ENCODE measurements at places on chromosomes 16 and 17.

- DNase-seq = no peak
These were observed 100.7 kb downstream of the SOCS1 start for GRCh38 chr16:11155284-11155806.

GRCh38 chr17:3890082-3890877 lies 2.6 kb downstream of the CAMKK1 start:
- DNase-seq = no peak

GRCh38 chr16:49482690-49483089 lies 109.1 kb downstream of the C16orf78 start:
- DNase-seq = no peak

DNA sequence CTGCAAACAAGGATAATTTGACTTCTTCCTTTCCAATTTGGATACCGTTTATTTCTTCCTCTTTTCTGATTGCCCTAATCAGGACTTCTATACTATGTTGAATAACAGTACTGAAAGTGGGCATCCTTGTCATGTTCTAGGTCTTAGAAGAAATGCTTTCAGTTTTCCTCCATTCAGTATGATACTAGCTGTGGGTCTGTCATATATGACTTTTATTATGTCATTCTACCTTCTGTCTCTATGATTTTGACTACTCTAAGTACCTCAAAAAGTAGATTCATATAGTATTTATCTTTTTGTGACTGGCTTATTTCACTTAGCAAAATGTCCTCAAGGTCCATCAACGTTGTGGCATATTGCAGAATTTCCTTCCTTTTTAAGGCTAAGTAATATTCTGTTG lies 111.5 kb upstream of the RBBP6 start:
- no peak for DNase-seq

DNA sequence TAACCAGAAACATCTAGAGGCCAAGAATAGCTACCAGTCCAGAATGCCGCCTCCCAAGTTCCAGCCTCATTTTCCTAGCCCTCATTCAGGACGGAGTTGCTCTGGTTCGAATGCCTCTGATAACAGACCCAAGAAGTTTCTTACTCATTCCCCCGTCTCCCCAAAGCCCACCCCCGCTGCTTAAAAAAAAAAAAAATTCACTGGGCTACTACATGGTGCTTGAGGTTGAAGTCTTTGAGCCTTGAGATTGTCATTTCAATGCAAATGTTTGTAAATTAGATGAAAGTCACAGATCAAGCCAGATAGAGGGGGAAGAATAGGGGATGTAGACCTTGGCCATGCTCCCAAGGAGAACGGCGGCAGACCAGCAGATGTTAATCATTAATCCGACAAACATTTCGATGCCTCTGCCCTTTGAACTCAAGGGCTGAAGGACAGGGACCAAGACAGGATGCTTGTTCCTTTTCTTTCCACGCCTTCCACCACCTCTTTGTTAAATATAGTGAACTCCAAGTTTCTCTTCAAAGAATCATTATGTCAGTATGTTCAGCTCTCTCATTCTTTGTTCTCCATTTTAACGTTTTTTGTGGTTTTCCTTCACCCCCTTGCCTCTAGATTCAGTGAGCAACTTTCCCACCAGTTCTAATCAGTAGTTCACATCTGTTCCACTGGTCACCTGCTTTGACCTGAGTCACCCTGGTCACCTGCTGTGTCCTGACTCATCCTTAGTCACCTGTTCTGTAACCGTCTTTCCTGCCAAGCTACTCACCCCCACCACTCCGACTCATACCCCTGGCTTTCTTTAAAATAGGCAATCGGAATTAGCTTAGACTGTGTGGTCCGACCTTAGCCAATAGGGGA lies 190.3 kb downstream of the CPPED1 start:
- peak; percentile 26 for DNase-seq

- DNase-seq = no peak
These were observed 830 bp downstream of the SPHK1 start for GRCh38 chr17:76384987-76385891.

GRCh38 chr16:31529108-31529936 lies 1.6 kb downstream of the AHSP start:
- no peak for DNase-seq

GRCh38 chr17:21370430-21370829 lies 5.7 kb upstream of the KCNJ12 start:
- no peak for DNase-seq

DNA sequence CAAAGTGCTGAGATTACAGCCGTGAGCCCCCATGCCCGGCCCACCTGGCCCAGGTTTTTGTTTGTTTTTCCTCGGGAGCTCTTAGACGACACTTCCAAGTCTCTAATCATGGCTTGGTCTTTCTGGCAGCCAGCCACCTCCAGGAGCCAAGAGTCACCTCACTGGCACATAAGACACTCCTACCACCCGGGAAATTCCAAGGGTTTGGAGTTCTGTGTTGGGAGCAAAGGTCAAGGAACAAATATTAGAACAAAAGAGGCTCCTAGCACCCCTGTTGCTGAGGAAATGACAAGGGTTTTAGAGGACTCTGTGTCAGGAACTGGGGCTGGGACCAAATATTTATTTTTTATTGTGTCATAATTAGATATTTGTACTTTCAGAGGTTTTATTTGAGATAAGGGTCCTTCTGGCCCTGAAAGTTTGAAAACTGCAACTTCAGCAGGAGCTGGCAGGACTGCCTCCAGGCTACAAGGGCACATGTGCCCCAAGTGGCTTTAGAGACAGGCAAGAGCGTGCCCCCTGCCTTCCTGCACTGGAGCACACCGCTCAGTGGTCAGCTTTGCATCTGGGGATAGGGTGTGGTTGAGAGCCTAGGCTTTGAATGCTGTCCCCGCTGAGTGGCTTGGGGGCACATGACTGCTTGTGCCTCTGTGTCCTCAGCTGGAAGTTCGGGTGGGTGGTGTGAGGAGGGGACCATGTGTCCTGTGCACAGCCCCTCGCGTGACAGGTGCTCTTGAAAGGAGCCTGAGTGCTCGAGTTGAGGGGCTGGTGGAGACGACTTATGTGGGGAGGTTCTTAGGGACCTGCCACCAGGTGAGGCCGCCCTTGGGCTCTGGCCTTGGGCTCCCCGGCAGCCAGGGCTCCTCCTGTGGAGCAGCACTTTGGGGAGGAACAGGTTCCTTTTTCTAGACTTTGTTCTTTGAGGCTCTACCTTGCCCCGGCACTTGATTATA lies 29.7 kb downstream of the MGRN1 start:
- no peak for DNase-seq

GRCh38 chr17:61388561-61389356 lies 10.9 kb upstream of the TBX2 start:
- DNase-seq = no peak

- DNase-seq = no peak
These were observed 36.7 kb downstream of the TK2 start for GRCh38 chr16:66513111-66513723.

DNA sequence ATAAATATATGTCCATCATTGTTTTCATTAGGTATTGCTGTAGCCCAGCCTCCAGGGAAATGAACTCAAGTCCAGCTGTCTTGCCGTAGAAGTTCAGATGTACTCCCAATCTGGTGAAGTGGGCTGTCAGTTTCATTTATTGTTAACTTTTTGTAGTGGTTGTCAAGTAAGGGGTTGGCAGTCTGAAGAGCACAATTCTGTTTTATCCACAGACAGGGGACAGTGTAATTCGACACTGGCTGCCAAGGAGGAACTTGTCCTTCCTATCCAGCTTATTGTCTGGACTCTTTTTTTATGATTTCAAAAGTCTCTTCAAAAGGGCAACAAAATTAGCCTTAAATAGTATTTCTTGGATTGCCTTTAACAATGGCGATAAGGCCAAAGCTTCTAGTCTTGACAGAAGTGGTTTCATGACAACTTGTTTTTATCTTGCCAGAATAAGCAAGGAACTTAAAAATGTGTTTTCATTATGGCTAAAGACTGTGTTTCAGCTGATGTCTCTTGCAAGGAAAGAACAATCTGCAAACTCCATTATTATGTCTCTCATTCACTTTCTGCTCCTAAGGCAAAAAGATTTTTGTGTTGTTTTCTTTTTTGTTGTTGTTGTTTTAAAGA lies 73.9 kb upstream of the TANC2 start:
- DNase-seq = no peak

GRCh38 chr16:86082418-86083030 lies 183.6 kb downstream of the IRF8 start:
- DNase-seq = no peak

DNA sequence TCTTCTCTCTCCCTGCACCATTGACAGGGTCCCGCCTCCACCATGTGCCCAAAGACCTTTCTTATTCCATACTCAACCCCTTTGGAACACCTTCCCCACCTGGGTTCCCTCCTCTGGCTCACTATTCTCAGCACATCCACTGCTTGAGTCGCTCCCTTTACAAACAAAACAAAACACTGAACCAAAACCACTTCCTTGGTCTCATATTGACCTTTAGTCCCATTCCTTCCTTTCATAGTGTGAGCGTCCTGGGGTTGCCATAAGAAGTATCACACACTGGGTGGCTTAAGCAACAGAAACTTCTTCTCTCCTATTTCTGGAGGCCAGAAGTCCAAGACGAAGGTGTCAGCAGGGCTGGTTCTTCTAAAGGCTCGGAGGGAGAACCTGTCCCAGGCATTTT lies 6.1 kb upstream of the TNRC6C start:
- DNase-seq = no peak

GRCh38 chr17:64580384-64581315 lies 73.9 kb downstream of the CEP95 start:
- DNase-seq = no peak

DNA sequence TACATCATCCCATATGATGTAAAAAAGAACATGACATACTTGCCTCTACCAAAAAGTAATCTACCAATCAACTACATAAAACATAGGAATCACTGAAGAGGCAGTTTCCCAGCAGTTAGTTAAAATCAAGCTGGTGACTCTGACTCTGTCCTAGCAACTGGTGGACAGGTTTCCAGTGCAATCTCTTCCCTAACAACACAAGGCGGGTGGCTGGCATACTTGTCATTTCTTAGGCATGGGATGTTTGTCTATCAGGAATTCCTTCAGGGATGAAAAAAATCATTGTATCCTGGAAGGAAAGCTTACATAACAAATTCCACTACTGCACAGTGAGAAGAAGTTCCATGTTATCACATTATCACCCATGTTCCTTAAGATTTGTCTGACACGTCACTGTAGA lies 50.9 kb downstream of the HELZ start:
- DNase-seq = no peak

DNA sequence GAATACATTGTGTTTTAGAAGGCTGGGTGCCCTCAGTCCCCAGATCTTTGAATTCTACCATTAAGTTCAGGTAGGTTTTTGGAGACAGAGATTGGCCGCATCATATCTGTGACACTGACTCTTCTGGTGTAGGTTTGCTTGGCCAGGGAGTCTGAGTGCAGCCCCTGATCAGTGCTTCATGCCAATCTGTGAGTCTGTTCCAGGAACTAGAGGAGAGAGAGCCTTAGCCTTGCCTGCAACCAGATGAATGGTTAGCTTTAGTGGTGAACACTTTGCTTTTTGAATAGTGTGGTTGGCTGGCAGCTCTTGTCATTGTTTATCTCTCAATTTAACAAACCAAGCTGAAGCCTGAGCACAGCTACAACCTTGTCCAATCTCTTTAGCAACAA lies 87.8 kb downstream of the PLXDC1 start:
- no peak for DNase-seq

GRCh38 chr17:58308173-58308984 lies 20.2 kb downstream of the TSPOAP1 start:
- DNase-seq = no peak

DNA sequence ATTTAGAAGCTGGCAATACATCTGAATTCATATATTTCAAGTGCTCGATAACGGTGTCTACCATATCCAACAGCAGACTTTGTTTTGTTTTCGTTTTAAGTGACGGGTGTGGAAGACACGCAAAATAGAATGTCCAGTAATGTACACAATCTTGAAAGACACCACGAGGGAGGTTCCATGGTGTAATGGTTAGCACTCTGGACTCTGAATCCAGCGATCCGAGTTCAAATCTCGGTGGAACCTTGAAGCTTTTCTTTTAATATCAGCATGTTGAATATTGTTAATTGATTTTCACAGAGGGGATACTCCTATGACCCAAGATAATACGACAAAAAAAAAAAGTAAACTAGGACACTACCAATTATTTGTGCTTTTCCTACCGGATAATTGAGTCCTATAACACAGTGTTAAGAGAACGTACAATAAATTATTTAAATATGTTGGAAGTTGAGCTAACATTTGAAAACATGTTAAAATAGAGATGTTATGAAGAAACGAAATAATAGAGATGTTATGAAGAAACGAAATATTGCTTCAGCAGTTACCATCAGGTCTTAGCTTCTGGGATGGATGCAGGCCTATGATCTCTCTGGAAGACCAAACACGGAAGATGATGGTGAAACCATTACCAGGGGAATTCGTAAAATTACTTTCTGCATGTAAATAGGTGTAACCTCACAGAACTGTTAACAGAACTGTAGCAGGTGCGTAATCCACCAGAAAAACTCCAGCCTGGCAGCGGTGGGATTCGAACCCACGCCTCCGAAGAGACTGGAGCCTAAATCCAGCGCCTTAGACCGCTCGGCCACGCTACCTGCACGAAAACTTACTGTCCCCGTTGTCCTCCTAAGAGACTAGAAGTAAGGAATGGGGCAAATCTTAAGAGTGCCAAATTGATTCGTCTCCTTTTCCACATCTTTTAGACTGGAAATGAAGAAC lies 1.5 kb upstream of the ALOXE3 start:
- DNase-seq = peak; percentile 79

GRCh38 chr17:33267271-33267790 lies 25.8 kb downstream of the ASIC2 start:
- DNase-seq = no peak

DNA sequence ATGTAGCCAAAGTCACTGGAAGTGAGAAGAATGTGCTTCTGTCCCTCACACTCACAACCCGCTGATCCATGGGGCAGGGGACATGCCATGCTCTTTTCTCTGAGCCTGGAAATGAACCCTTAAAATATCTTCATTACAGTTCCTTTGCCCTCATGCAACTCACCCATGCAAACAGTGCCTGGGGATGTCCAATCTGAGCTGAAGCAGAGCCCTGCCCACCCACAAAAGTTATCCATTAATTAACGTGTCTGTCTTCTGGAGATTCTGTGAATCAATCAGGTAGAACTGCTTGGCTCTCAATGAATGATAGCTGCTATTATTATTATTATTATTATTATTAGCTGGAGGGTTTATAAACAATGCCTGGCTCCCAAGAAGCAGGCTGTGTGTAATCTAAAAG lies 133.7 kb downstream of the USP31 start:
- no peak for DNase-seq

DNA sequence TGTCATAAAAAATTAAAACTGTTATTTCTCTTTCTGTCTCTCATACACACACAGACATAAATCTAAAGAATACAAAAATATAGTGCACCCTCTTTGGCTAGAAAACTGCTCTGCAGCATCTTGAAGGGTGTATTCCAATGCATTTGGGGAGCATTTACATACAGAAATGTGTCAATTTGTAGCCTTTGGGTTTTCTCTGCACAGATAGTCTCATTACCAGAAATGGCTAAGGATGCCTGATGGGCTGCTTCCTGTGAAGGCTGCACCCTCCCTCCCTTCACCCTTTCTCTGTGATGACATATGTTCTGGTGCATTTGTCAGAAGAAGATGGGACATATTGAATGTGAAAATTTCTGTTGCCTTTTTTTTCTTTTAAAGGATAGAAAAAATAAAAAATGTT lies 1239.3 kb downstream of the CDH11 start:
- DNase-seq = no peak

- no peak for DNase-seq
These were observed 23.4 kb downstream of the BAIAP2 start for GRCh38 chr17:81058263-81058871.

- no peak for DNase-seq
These were observed 12.5 kb upstream of the CIBAR2 start for GRCh38 chr16:85124636-85125346.

GRCh38 chr16:9122969-9123368 lies 31.5 kb downstream of the HAPSTR1 start:
- no peak for DNase-seq

- peak; percentile 6 for DNase-seq
These were observed 163.5 kb downstream of the CCT6B start for GRCh38 chr17:34797720-34798119.
